ENCODE measurements at places on chromosomes 13 and 19. TPM values are rescaled to one million over a fixed set of nuclear protein-coding genes. Genes with fewer than 3 reads are reported as not detected.
A peak's percentile ranks its signal among the peaks of the same experiment; 100 is the strongest.

IGFL1 gene
- not detected for total RNA-seq

DNA sequence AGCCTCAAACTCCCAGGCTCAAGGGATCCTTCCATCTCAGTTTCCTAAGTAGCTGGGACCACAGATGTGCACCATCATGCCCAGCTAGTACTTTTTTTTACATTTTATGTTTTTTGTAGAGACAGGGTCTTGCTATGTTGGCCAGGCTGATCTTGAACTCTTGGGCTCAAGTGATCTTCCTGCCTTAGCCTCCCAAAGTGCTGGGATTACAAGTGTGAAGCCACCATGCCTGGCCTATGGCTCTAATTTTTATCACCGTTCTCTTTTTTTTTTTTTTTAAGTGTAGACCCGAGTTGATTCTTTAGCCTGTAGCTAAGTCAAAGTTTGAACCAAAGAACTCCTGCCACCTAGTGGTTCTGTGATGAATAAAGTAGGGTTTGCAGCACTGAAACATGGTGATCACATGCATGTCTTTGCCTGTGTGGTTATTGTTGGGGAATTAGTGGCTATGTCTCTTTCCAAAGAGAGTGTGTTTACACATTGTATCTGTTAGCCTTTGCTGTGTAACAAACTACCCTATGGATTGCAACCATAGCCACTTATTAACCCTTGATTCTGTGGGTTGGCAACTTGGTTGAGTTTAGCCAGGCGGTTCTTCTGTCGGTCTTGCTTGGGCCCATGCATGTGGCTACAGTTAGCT, 11.6 kb downstream of the NFILZ start:
- DNase-seq = no peak

GRCh38 chr13:41678249-41678648, 220.9 kb downstream of the RGCC start:
- DNase-seq = no peak

DNA sequence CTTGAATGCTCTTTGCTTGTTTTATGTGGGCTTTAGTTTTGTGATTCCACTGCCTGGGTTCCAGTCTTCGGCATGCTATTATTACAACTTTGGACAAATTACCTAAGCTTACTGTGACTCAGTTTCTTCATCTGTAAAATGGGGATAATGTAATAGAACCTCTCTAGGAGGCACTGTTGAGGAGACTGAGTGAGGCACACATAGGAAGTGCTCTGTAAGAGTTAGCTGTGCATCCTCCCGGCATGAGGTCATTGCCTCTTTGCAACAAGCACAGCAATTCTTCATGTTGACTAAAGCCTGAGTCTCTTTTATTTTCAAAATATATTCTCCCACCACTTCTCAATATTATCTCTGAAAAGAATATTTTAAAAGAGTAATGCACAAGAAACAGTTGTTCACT, 227.4 kb downstream of the DLEU7 start:
- no peak for DNase-seq

DNA sequence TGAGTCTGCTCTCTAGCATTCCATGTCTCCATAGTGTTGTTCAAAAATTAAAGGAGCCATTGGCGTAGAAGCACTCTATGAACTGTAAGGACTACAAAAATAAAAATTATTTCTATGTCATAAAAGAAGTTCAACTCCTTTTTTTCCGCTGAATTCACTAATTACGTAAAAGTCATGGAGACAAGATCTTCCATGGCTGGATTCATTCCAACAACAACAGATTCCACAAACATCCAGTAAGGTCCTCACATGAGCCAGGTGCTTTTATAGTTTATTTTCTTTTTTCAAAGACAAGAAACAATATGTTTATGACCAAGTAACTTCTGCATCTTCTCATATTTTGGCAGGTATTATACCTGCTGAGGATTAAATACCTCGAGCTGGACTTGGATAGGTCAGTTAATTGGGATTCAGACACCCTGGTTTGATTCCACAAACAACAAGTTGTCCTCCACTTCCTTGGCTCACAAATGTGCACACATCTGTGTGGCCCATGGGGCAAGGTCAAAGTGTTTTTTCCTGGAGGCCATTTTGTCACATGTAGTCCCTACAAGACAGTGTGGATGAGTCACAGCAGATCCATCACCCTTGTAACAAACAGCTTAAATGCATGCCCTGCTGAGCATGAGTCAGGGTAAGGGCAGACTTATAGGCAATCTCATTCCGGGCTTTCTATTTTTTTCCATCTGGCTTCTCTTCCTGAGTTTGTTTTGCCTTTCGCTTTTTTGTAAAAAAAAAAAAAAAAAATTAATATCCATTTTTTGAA, 475.6 kb downstream of the COG6 start:
- peak; percentile 75 for DNase-seq

ZNF441 gene
- 16.4 TPM for total RNA-seq

GRCh38 chr13:58239774-58240268, 608.3 kb downstream of the PCDH17 start:
- no peak for DNase-seq

CBY2 gene
- not detected for total RNA-seq

- DNase-seq = no peak
These were observed 2.1 kb downstream of the MAST1 start for GRCh38 chr19:12840091-12841079.

- no peak for DNase-seq
These were observed 48.5 kb downstream of the GNG7 start for GRCh38 chr19:2653710-2654707.

KLK5 gene
- total RNA-seq = 0.69 TPM

- DNase-seq = no peak
These were observed 34.4 kb upstream of the MIR17HG start for GRCh38 chr13:91313103-91313502.

DNA sequence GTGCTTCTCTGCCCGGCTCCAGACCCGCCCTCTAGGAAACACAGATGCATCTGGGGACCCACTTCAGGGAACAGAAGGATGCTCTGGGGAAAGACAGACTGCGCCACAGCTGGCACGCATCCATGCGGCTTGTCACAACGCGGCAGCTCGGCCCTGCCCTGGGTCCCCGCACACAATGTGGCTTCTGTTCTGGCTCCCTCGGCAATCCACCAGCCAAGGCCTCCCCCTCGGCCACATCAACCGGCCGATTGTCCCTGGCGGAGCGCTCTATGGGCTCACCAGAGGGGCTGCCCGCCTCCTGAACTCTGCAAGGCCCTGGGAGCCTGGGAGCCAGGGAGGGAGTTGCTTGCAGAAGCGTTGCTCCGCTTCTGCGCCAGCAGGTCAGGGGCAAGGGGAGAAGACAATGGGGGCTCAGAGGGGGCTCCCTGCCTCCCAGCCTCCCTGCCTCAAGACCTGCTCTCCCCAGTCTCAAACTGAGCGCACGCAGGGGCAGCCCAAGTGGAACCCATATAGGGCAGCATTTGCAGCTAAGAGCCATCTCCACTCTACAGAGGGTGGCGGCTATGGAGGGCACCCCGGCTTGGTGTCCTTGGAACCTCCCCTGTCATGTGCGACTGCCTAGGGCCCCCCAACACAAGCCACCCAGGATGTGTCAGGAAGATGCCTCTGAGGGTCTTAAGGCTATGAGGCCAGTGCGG, 37.9 kb downstream of the MLLT1 start:
- no peak for DNase-seq

FFAR1 gene
- total RNA-seq = not detected

DNA sequence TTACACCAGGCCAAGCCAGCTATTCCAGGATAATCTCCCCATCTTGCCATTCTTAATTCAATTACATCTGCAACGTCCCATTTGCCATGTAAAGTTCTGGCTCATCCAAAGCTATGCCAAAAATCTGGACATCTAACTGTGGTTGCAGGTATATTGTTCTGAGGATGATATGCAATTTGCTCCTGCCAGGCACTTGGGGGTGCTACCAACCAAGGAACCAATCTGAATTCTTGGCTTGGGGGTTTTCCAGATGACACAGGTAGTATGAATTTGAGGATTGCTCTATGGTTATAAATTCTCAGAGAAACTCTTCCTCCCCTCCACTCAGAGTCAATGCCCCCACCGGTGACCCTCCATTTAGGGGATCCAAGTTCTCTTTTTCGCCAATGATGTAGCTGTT, 33.0 kb downstream of the CRYL1 start:
- DNase-seq = no peak

ZNF229 gene
- 1.5 TPM for total RNA-seq

DNA sequence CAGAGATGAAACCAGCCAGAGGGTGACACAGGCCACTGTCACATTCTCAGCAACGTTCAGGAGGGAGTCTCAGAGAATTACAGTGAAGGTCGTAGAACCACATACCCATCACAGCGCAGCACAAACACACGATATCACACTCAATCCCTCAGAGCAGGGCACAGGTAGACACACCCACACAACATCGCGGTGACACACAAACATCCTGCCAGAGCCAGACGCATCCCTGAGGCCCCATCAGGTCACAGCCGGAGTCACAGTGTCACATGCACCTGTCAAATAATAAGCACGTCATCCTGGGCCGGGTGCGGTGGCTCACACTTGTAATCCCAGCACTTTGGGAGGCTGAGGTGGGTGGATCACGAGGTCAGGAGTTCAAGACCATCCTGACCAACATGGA, 17.5 kb downstream of the ELAVL3 start:
- DNase-seq = no peak

DNA sequence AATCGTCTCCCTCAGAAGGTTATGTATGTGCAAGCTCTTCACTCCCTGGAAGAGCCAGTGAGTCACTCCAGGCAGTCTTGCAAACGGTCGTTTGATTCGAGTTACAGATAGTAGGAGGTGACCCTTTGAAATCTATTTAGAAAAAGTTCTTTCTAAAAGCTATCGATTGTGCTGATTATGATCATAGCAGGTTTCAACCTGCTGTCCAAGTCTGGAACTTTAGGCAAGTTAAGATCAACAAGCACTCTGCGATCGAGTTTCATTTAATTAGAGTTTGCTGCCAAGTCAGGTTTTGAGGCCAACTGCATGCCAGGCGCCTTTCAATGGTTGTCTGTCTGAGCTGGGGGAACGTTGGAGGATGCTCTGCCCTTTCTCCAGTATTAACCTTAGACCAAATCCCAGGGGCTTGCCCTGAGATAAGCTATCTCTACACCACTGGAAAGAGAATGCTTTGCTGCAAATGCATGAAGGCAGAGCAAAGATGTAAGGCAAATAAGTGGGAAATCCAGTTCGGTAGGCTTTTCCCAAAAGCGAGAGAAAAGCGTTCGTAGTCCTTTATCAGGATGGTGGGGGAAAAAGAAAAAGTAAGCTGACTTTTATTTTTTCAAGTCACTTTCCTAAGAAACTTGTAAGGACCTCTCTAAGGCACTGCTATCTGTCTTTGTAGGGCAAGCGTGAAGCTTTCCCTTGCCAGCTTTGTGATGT, 287.5 kb downstream of the ATP8A2 start:
- DNase-seq = no peak

GRCh38 chr19:7360393-7360984, 11.8 kb downstream of the ARHGEF18 start:
- DNase-seq = peak; percentile 89

VSIG10L gene
- 0.26 TPM for total RNA-seq

GRCh38 chr19:41299046-41299754, 10.8 kb upstream of the CCDC97 start:
- no peak for DNase-seq

DNA sequence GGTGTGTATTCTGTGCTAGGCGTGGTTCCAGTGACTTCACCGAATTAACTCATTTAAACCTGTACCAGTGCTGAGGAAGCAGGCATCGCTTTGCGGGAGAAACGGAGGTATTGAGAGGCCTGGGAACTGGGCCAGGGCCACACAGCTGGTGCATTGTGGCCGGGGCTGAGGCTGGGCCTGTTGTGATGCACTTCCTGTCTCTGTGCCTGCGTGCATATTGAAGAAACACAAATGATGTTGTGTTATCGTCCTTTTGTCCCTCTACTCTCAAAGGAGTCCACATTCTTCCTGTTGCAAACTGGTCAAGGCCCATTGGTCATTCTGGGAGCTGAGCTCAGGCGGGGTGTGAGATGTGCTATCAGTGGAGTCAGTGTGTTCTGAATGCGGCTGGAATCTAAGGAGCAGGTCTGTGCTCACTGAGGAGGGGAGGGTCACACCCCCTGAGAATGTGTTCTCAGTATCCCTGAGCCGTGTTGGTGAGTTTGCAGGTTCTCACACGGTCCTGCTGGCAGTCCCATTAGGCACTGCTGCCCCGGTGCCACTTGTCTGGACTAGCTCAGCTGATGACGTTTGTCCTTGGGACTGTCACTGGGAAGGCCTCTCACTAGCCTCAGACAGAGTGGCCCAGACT, 62.1 kb downstream of the ARHGEF7 start:
- DNase-seq = peak; percentile 32

DNA sequence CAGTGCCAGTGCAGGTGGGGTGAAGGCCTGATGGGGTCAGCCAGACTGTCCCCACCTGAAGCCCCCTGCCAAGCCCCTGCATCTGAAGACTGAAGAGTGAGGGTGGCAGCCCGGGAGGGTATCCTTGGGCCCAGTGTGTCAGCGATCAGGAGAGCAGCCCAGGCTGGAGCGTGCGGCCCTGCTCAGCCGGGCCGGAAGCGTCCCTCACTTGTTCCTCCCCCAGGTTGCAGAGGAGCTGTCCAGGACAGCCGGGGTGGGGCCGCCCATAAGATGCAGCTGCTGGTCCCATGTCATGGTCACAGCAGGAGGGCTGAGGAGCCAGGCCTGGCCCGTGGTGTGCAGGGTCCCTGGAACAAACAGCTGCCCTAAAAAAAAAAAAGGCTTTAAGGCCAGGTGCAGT, 55.4 kb downstream of the KDM4B start:
- DNase-seq = no peak

DNA sequence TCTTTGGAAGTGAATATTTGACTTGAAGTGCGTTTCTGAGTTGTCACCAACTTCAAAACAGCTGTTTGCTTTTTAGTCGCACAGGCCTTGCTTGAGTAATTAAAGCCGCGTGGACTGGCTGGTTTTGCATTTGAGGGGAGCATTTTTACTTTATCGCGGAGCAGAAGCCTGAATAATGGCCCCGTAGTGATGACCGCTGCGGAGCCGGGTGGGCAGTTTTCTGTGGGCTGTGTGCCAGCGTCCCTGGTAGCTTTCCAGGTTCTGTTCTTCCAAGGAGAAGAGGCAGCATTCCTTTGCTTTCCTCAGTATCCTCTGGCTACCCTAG, 1.1 kb downstream of the NAA16 start:
- peak; percentile 44 for DNase-seq

- DNase-seq = no peak
These were observed 252.4 kb downstream of the UQCRFS1 start for GRCh38 chr19:28960586-28960985.

GRCh38 chr13:66994517-66995202, 235.5 kb downstream of the PCDH9 start:
- no peak for DNase-seq

DEDD2 gene
- 127 TPM for total RNA-seq

PRR22 gene
- not detected for total RNA-seq

GRCh38 chr13:107834717-107835116, 380.6 kb downstream of the LIG4 start:
- DNase-seq = no peak

- no peak for DNase-seq
These were observed 5.9 kb downstream of the KLC3 start for GRCh38 chr19:45346449-45346848.

GRCh38 chr13:75469047-75469446, 12.9 kb downstream of the TBC1D4 start:
- no peak for DNase-seq

- no peak for DNase-seq
These were observed 31.8 kb downstream of the TFDP1 start for GRCh38 chr13:113616281-113616906.

ZNF224 gene
- 7.4 TPM for total RNA-seq

- DNase-seq = no peak
These were observed 8.0 kb downstream of the ZSCAN22 start for GRCh38 chr19:58334691-58335249.
